ENCODE measurements at places on chromosomes 2 and 18.

DNA sequence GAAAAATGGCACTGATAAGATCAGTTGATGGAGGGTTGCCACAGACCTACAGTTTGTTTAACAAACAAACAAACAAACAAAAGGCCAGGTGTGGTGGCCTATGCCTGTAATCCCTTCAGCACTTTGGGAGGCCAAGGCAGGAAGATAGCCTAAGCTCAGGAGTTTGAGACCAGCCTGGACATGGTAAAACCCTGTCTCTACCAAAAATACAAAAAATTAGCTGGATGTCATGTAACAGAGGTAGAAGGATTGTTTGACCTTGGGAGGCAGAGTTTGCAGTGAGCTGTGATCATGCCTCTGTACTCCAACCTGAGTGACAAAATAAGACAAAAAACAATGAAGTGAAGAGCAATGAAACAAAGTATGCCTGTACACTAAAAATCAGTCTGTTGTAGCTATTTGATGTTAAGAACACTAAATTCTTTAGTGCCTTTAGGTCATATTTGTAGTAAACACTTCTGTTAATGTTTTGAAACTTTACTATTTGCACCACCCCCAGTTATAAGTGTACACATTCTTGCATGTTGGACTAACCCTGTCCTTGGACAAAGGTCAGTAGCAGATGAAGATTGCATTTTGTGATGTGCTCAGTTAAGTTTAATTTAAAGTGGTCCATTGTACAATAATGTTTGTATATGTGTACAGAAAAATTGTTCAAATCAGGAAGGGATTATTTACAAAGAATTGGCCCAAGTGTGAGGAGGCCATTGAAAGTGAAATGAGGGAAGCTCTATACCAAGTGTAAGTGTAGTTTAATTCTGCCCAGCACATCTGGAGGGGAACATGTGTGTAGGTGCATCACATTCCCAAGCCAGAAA is 73.9 kb downstream of the KYNU start:
- no peak for DNase-seq

GRCh38 chr18:36114251-36114650 is 14.9 kb downstream of the SLC39A6 start:
- DNase-seq, result no peak

DNA sequence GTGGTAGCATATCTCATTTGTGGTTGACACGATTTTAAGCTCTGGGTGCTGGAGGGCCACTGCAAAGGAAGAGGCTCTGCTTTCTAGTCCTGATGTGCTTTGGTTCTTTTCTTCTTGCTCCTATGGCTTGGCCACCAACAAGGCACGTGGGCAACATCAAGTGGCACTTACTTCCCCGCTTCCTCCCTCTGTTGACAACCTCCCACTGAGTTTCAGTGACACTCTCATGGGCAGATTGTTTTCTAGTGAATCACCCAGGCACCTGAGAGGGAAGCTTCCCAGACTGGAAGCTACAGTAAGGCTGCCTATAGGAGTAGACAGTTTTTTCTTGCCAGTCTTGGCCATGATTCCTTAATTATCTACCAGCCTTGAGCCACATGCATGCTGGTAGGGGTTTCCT is 89.0 kb downstream of the NBAS start:
- DNase-seq, result no peak

GRCh38 chr2:190529486-190530247 is 4.9 kb downstream of the NEMP2 start:
- DNase-seq, result no peak

- no peak for DNase-seq
Measured at GRCh38 chr2:17576802-17577201, 36.3 kb downstream of the VSNL1 start.

DNA sequence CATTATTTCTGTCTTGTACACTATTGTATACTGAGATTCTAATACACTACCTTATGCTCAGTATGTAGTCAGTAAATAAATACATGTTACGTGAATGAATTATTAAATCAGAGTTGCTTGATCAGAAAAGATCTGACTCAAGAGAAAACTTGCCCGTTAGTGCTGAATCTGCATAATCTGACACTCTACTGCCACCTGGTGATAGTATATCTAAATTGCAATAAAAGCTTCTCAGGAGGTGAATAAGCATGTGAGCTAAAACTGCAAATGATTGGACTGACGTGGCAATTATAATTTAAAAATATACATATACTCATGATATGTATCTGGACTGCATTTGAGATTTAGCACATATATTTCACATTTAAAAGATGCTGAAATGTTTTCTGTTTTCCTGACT is 70.4 kb downstream of the KIAA1328 start:
- no peak for DNase-seq

DNA sequence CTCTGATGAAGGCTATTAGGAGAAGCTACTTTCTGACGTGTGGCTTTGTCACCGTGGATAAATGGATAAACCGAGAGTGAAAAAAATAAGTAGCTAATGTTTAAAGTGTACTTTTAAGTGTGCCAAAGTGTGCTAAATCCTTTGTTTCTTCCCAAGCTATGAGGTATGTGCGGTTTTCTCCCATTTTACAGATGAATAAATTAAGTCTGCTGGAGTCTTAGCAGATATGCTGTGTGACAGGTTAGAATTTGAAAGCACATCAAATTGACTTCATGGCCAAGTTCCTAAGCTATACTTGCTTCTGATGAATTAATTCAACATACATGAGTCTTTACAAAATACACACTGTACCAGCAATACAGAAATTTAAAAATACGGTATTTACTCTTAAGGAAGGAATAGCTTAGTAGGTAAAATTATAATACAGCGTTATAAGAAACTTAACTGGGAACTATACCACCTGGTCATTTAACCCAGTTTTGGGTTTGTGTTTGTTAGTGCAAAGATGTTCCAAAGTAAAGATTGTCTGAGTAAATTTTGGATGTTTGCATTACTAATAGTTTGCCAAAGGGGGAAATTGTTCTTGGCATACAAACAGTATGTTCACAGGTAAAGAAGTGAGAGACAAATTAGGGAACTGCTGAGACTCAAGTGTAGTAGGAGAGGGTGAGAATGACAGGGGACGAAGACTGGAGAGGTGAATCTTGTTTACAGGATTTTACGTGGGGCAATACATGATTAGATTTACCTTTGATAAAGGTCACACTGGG is 1.4 kb downstream of the AGPS start:
- no peak for DNase-seq

Measured in left ventricle myocardium inferior (tissue), 1 donor.